ENCODE measurements at places on chromosomes 6 and 20.

- no peak for DNase-seq
Observed at GRCh38 chr20:31640259-31640658, 2.5 kb downstream of the COX4I2 start.

DNA sequence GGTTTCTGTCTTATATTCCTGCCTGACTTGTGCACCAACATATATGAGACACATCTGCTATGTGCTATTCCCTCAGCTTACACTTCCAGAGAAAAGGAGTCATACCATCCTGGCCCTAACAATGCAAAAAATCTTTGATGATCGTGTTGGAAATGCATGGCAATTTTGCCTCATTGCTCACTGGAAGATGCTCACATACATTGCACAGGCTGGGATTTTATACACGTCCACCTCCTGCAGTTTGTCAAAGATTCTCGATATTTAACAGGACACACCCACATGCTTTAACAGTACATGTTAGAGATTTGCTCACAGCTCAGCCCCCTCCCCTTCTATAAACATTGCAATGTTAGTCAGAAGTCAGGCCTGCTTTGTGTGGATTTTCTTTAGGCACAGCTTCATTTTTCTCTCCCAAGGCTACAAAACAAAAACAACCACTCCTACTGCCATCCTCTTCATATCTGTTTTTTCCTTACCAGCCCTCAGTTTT lies 66.1 kb downstream of the ADGB start:
- no peak for DNase-seq

GRCh38 chr6:125798734-125799508 lies 8.2 kb downstream of the NCOA7 start:
- DNase-seq = no peak

DNA sequence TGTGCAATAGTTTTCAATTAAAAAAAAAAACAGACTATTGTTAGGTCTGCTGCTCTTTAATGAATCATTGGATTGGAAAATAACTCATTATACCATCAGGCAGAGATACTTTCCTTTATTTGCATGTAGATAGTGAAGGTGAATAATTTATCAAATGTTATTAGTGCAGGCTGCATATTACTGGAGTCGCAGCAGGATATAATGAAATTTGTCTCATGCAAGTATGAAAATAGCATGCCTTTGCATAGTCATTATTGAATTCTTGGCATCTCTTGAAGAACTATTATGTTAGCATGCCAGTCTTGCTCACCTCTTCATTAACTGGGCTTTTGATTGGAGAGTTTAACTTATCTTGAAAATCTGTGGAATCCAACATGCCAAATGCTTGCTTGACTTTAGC lies 241.7 kb downstream of the CDKAL1 start:
- DNase-seq = no peak

- no peak for DNase-seq
Observed at GRCh38 chr20:14538433-14538832, 201.0 kb upstream of the FLRT3 start.

- DNase-seq = no peak
Observed at GRCh38 chr6:18293076-18293904, 29.0 kb upstream of the DEK start.

- no peak for DNase-seq
Observed at GRCh38 chr6:7150381-7151064, 42.8 kb downstream of the RREB1 start.

DNA sequence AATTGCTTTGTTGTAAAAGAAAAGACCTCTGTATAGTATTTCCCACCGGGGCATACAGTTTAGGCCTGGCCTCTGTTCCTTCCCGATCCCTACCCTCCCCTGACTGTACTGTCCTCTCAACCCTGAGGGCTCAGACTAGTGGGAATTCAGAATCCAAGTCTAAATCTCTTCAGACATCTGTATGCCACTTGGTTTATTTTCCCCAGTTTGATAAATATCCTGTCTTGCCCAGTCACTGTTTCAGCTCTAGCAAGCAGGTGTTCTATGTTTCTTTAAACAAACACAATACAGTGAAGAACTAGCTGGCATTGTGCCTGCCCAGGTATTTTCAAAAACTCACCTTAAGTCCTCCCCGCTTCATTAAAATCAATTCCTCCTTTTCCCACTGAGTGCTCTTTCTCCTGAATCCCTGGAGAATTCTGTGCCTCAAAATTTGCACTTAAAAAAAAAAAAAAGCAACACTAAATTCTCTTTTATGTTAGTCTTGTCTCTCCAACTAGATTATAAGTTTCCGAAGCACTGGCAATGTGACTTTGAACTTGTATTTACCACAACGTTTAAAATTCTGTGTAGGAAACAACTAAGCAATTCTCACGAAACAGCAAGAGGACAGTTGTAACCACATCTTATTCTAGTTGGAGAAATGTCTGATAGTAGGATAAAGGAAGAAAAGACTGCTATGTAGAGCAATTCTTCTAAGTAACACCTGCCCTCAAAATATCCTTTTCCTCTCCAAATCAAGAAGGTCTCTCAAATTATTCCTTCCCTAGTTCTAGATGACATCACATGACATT lies 112.0 kb upstream of the CARMIL1 start:
- no peak for DNase-seq

DNA sequence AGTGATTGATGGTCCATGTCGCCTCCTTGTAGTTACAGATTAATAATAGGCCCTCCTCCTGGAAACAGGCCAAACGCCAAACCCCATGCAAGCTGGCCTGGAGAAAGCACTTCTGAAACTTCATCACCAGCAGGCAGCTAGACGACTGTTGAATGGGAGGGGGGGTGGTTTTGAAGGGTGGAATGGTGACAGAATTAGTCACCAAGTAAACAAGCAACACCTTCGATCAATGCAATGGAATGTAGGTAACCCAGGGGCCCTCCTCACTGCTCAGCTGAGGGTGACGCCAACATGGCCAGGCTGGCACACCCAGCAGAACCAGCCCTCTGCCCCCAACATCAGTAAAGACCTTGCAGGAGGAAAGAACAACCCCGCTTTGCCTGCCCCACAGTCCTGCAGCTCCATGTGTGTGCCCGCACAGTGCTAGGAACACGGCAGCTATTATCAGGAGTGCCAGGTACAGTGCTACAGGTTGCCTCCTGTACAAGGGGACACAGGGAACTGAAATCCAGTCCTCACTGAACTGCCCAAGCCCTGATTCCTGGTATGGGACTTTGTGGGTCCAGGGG lies 2.7 kb downstream of the BCAS1 start:
- DNase-seq = no peak

GRCh38 chr6:57822896-57823358 lies 505.5 kb downstream of the PRIM2 start:
- DNase-seq = no peak

- no peak for DNase-seq
Observed at GRCh38 chr20:15162079-15162647, 824.8 kb upstream of the FLRT3 start.

DNA sequence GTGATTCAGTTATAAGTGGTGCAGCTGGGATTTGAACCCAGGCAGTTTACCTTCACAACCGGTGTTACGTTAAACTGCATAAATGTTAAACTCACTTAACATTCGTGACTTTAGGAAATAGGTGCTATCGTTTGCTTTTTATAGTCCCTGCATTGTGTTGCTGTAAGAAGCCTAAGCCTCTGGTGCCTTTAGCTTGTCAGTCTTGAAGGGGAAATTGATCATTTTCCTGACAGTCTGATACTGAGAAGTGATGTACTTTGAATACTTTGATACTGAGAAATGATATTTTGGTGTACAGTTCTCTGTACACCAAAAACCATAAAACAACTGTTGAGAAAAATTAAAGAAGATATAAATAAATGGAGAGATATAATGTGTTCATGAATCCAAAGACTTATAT lies 52.5 kb upstream of the NEDD9 start:
- DNase-seq = no peak

DNA sequence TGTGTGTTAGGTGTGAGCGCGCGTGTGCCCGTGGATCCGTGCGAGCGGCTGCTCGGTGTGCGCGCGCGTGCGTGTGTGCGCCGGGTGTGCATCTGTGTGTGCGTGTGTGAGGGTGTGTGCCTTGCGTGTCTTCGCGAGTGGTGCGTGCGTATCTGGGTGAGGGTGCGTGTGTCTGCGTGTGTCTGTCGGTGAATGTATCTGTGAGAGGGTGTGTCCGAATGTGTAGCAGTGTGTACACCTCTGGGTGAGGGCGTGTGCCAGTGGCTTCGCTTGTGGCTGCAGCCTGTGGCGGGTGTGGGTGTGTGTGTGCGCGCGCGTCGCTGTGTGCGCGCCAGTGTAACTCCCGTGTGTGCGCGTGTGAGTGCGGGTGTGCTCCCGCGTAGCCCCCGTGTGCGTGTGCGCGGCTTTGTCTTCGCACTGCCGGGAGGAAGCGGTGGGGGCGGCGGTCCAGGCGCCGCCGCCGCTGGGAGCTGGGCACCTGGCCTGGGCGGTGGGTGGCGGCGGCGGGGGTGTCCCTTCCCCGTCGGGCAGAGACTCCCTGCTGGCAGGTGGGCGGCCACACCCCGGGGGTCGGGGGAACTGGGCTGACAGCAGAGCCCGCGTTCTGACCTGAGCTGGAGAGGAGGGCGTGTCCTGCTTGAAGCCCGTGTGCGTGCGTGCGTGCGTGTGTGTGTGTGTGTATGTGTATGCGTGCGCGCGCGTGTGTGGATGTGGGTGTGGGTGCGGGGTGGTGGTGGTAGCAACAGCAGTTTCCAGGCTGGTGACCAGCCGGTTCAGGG lies 61.3 kb upstream of the EPB41L1 start:
- peak; percentile 2 for DNase-seq

DNA sequence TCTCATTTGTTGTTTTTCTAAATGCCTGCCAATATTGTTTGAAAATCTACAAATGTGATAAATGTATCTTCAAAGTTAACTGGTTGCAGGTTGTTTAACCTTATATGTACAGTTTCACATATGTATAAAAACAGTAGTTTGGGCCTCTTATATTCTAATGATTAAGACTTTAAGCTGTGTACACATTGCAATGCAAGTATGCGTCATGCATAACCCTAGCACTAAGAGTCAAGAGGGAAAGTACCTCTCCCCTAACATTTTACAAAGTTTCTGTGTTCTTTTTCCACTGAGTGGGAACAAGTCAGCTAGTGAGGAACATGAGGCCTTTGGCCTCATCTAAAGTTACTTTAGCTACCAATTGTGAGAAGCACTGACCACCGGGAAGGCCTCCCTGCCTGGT lies 25.7 kb upstream of the MICB start:
- DNase-seq = no peak

- DNase-seq = no peak
Observed at GRCh38 chr6:155259204-155259603, 4.6 kb upstream of the CLDN20 start.

GRCh38 chr20:30949761-30950160 lies 307.7 kb upstream of the DEFB115 start:
- DNase-seq = no peak

DNA sequence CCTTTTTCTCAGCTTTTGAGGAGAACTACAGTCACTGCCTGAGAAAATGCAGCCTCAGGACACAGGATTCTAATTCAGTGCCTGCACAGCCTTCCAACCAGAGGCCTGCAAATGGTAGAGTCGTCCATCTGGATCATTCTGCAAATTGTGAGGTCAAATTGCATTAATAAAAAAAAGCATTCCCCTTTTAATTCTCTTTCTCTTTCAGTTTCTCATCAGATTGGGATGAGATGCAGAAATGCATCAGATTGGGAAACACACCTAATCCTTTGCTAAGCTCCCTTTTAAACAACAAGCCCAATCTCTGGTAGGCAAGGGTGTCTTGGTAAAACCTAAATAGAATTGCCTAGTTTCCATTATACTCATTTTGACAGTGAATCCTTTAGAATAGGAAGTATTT lies 838.8 kb downstream of the MAFB start:
- DNase-seq = no peak

DNA sequence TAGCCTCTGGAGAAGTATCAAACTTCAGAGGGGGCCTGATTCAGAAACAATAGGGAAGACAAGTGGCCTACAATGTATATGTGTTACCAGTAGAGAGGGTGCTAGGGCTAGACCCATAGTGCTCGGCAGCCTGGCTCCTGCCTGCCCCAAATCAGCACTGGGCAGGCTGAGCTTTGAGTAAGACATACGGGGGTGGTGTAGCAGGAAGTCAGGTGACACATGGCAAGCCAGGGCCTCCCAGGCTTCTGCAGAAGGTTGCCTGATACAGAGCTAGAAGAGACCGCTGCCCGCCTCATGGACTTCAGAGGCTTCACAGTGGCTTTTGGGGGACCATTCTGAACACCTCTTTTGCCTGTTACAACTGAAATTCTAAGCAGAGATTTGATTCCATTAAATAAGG lies 43.4 kb downstream of the RALY start:
- peak; percentile 4 for DNase-seq

DNA sequence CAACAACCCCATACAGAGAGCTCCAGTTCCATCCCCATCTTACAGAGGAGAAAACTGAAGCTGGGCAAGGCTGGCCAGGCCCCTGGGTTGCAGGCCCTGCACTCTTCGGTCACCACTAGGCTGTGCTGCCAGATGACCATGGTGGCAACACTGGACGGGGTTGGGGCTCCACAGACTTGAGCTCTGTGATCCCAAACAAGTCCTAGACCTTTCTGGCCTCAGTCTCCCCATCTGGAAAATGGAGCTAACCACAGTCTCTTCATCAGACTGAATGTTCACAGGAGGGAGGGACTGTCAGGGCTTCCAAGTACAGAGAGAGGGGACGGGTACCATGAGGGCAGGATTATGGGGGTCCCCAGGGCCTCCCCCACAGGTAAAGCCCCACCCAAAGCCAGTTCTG lies 41.3 kb upstream of the NOL4L start:
- DNase-seq = no peak

- no peak for DNase-seq
Observed at GRCh38 chr6:22401206-22401605, 104.4 kb upstream of the PRL start.

DNA sequence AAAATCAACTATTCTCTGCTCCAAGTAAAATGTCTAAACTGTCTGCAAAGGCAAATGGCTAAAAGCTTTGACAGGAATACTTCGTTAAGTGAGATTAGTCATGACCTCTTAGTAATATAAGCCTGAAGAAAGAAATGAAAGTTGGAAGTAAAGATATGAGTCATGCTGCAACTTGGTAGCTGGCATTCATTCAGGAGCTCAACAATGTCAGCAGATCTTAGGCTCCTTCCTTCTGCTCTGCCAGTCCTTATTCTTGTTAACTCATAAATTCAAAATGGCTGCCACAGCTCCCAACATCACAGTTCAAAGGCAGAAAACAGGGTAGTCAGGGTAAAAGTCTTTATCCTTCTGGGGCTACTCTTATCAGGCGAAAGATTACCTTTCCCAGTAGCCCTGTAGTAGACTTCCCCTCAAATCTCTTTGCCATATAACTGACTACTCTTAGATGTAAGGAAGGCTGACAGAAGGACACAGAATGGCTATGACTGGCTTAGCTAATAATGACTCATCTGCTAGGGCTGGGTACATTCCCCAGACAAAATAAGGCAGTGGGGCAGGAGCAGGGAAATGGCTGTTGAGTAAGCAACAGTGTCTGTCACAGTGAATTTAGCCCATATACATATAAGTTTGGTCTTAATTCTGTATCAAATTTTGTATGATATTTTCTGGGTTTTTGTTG lies 24.4 kb upstream of the C6orf62 start:
- DNase-seq = no peak

GRCh38 chr6:70125602-70126001 lies 177.3 kb downstream of the COL9A1 start:
- DNase-seq = no peak

DNA sequence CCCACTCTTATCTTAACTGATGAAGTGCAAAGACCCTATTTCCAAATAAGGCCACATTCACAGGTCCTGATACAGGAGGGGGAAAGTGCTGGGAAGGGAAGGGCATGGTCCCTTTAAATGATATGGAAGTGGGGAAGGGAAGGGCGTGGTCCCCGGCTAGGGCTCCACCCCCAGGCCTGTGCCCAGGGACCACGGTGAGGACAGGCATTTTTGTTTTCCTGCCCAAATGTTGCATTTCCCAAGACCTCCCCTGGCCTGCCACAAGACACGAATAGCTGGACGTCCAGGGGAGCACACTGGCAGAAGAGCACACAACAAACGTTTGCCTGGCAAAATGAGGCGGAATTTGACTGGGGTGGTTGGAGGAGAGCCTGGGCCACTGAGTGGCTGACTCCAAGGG lies 16.1 kb upstream of the HFE start:
- DNase-seq = no peak
